ENCODE measurements at places on chromosomes 5 and 9.

DNA sequence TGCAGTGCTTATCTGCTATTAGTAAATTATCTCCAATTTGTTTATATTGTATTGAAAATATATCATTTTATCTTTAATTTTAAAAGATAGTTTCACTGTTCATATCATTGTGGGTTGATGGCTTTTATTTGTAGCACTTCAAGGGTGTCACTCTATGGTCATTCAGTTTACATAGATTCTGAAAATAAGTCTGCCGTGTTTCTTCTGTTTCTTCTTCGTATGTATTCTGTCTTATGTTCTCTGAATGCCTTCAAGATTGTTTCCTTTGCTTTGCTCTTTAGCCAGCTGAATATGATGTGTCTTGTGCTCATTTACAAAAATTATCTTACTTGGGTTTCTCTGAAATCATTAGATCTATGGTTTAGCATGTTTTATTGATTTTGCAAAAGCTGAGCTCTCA lies 359.9 kb downstream of the CYLC2 start:
- no peak for DNase-seq

- no peak for DNase-seq
Measured at GRCh38 chr9:37447111-37447510, 18.1 kb downstream of the ZBTB5 start.

GRCh38 chr5:141003791-141004611 lies 37.7 kb downstream of the PCDHAC2 start:
- DNase-seq = peak; percentile 72

GRCh38 chr5:125541085-125541484 lies 794.6 kb upstream of the ZNF608 start:
- no peak for DNase-seq

- no peak for DNase-seq
Measured at GRCh38 chr9:93091056-93091452, 5.0 kb upstream of the CARD19 start.

DNA sequence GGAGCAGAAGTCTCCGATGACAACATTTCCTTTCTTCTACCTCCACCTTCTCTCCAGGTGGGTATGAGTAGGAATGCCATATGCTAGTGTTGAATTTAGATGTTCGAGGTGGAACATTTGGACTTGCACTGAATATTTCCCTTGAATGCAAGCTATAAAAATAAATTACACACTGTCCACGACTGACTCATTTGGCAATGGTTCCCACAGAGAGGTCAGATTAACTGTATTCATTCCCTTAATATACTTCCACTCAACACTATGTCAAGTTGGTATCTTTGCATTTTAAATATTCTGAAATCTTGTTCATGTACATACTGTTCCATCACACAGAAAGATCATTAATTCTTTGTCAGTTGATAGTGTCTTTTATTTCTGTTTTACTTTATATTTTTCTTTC lies 222.6 kb upstream of the PIK3R1 start:
- DNase-seq = no peak

GRCh38 chr9:113690055-113690740 lies 185.9 kb upstream of the ZNF618 start:
- no peak for DNase-seq

GRCh38 chr9:38035873-38036272 lies 33.2 kb downstream of the SHB start:
- DNase-seq = no peak

- DNase-seq = no peak
Measured at GRCh38 chr5:45512521-45512920, 183.7 kb downstream of the HCN1 start.

- no peak for DNase-seq
Measured at GRCh38 chr5:6868575-6869215, 155.5 kb downstream of the TENT4A start.

GRCh38 chr9:129888293-129889121 lies 53.2 kb downstream of the USP20 start:
- no peak for DNase-seq

All from WERI-Rb-1 (cell line).